ENCODE measurements at places on chromosomes 1 and 21.

- ATAC-seq = no peak
Observed at GRCh38 chr1:151135433-151136385, 10.7 kb downstream of the SEMA6C start.

DNA sequence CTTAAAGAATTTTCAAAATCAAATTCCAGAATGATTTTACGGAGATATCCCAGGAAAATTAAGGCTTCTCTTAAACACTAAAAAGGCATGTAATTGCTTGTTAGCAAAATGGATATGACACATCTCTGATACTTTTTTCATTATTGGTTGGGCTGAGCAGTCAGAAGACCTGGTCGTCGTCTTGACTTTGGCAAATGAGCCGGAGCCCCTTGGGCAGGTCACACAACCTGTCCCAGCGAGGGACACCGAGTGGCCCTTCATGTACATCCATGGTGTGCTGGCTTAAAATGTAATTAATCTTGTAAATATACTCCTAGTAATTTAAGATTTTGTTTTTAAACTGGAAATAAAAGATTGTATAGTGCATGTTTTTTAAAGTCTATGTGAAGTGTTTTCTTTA, 33.9 kb downstream of the IFNGR2 start:
- no peak for ATAC-seq

GRCh38 chr1:236044341-236044740, 20.5 kb downstream of the NID1 start:
- ATAC-seq = no peak

GRCh38 chr1:203548892-203549291, 54.9 kb downstream of the OPTC start:
- no peak for ATAC-seq

DNA sequence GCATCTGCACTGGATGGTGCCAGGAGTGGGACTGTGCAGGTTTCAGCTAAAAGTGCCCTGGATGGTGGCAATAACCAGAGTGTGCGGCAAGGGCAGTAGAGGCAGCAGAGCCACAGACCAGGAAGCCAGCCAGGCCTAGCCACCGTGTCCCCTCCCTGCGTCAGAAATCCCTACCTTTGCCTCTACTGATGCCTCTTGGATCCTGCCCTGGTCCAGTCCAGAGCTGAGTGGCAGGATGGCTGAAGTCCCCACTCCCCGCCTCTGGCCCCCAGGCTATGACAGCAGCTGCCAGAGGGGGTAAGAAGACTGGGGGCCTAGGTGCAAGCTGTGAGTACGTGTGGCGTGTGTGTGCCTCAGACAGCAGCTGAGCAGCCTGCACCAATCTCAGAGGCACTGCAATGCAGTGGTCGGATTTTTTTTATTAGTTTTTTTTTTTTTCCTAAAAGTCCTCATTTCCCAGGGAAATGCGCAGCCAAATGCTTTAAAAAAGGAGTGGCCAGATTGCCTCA, 51.9 kb downstream of the SYT2 start:
- no peak for ATAC-seq

- ATAC-seq = no peak
Observed at GRCh38 chr1:31811605-31812004, 4.2 kb downstream of the SPOCD1 start.

GRCh38 chr21:45032332-45032731, 42.0 kb upstream of the ADARB1 start:
- ATAC-seq = no peak

- peak; percentile 56 for ATAC-seq
Observed at GRCh38 chr1:211469938-211470529, 21.9 kb downstream of the RD3 start.

- no peak for ATAC-seq
Observed at GRCh38 chr1:44724296-44724954, 6.5 kb downstream of the RNU5D-1 start.

- ATAC-seq = no peak
Observed at GRCh38 chr1:10103193-10103592, 70.4 kb downstream of the UBE4B start.

- no peak for ATAC-seq
Observed at GRCh38 chr1:94020764-94021579, 100.0 kb downstream of the ABCA4 start.

- ATAC-seq = peak; percentile 65
Observed at GRCh38 chr1:67307251-67308060, at the start of gene IL12RB2. TSS of gene IL12RB2 (plus strand) at chr1:67307873. CDS start at chr1:67320369, 12,496 bp downstream.

- ATAC-seq = peak; percentile 89
Observed at GRCh38 chr1:11384170-11384554, 94.8 kb upstream of the DISP3 start.

DNA sequence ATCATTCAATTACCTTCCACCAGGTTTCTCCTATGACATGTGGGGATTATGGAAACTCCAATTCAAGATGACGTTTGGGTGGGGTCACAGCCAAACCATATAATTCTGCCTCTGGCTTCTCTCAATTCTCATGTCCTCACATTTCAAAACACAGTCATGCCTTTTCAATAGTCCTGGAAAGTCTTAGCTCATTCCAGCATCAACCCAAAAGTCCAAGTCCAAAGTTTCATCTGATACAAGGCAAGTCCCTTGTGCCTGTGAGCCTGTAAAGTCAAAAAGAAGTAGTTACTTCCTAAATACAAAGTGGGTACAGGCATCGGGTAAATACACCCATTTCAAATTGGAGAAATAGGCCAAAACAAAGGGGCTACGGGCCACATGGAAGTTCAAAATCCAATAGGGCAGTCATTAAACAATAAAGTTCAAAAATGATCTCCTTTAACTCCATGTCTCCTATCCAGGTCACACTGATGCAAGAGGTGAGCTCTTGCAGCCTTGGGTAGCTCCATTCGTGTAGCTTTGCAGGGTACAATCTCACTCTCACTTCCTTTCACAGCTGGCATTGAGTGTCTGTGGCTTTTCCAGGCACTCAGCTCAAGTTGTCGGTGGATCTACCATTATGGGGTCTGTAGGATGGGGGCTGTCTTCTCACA, 112.9 kb downstream of the FCRL5 start:
- no peak for ATAC-seq

DNA sequence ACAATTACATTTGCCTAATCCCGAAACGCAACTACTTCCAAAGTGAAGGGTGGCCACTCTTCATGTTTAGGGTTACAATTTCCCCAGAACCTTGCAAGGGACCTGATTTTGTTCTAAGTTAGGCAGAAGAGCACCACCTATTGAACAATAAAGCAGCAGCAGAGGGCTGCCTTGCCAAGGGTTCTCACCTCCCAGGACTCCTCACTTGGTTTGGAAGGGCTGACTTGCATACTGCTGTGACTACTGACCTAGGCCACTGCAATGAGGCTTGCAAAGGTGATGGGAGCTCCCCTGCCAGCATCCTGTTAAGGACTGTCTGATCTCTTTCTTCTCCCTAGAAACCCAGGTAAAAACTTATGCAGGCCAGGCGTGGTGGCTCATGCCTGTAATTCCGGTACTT, 14.2 kb downstream of the MTOR start:
- ATAC-seq = no peak

DNA sequence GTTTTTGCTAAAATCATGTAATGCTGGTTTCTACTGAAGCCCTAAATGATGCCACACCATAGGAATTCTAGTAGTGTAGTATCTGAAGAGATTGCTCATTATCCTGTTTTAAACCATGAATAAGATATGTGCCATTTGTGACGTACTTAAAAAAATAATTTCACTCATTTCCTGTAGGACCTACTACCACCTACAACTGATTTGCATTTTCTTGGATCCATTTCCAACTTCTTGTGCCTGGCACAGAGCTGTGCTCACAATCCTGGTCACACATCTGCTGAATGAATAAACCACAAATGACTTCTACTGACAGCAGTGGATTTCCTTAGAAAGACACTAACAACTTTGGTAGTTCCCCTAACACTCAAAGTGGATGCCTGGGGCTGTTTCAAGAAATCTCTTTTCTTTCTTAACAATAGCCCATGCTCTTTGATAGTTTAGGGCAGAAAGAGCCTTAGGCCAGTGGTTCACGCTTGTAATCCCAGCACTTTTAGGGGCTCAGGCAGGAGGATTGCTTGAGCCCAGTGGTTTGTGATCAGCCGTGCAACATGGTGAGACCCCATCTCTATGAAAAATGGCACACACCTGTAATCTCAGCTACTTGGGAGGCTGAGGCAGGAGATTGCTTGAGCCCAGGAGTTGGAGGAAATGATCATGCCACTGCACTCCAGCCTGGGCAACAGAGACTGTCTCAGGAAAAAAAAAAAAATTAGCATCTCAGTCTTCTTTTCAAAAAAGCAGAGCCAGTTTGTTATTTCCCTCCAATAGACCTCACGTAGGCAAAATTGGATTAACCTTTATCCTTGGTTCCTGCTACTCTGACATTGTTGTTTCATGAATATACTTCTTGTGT, 13.0 kb upstream of the BATF3 start:
- ATAC-seq = peak; percentile 89

GRCh38 chr1:1540090-1540817, at the start of gene TMEM240:
TSS of gene TMEM240 (minus strand) at chr1:1540624. CDS start at chr1:1540346, 278 bp downstream.
- peak; percentile 43 for ATAC-seq

- ATAC-seq = no peak
Observed at GRCh38 chr1:25168193-25169071, 63.9 kb downstream of the SYF2 start.

DNA sequence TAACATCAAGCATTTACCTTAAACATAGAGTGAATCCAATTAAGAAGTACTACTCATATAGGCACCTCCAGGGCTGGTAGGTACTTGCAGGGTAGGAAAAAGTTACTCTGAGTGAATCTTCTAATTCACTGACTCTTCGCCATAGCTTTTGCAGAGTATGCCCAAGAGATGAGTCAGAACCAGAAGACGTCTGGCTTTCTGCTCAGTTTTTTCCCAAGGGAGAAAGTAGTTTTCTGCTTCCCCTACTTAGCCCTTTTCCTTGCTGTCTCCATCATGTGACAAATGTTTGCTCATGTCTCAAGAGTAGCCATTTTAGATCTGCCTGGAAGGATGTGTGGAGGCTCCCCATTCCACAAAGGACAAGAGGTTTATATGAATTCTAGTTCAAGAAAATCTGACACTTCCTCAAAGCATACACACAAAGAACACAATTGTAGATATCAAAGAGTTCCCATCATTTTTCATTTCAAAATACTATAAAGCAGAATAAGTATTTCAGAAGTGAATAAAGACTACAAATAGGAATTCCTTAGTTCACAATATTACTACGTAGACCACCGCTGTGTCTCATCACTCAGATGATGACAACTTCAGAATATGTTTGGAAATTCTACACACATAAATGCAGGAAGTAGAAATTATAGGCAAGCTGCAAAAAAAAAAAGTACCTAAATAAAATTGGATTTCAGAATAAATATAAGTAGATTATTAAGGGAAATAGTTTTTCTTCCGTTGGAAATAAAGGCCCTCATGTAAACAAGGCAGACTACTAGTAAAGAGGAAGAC, 98.5 kb downstream of the ASH1L start:
- ATAC-seq = peak; percentile 67

DNA sequence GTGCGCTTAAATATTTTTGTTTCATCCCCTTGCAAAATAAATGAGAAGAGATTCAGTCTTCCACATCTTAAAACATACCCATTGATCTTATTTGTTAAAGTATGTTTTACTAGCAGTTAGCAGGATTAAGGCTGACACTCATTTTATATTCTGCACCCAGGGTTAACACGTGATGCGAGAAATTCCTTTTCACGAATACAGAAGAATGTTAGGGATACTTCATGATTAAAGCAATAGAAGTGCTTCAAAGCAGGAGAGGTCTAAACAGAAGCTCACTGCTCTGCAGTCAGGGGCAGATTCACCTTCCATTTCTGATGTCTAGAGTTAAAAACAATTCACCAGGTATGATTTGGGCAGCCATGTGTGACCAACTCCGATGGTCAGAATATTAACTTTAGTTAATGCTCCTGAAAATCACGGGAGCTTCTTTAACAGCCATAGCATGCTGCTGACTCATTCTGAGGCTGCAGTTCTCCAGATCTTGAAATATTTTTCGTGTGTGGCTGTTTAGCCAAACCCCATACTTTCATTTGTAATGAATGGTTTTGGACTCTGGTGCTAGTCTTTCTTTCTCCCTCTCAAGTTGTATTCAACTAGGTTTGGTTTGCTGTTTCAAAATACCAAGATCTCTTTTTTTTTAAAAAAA, 19.7 kb downstream of the BCAR3 start:
- no peak for ATAC-seq

- ATAC-seq = no peak
Observed at GRCh38 chr1:164777518-164777917, 218.5 kb downstream of the PBX1 start.

- no peak for ATAC-seq
Observed at GRCh38 chr1:110243146-110243545, 33.0 kb downstream of the KCNC4 start.

- ATAC-seq = no peak
Observed at GRCh38 chr1:232218955-232219865, 410.7 kb downstream of the SIPA1L2 start.

DNA sequence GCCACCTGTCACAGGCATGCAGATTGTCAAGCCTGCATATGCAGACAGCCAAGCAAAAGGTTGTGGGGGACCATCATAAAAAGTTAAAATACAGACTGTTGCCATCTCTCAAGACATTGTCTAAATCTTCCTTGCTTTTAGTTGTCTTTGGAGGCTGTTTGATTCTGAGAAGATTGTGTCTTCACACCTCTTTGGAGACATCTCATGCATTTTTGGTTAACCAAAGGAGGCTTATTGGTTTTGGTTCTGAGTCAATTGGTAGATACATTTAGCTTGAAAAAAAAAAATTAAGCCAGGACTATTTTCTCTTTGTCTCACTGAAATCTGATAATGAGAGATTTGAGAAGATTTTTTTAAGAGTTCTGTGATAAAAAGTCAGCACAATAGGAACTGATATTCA, 217.6 kb downstream of the LYPLAL1 start:
- peak; percentile 38 for ATAC-seq

DNA sequence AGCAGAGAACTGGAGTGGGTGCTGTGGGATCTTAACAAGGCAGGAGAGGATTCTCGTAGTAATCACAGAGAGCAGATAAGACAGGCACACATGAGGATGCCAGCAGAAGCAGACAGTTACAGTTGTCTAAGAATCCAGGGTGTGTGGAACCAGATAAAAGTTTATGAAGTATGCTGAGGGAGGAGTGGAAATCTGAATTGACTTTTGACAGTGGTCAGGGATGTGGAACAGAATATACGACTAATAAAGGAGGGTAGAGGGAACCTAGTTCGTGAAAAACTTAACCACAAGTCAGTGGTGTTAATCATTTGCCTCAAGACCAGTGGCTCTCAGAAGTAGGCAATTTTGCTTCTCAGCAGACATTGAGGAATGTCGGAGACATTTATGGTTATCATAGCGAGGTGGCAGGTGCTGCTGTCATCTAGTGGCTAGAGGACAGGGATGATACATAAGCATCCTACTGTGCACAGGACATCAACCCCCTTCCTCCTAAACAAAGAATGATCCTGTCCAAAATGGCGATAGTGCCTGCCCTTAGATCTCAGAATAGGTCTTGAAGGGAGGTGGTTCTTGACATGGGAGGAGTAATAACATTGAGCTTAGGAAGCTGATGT, 3.0 kb downstream of the LRRC8D start:
- ATAC-seq = no peak

DNA sequence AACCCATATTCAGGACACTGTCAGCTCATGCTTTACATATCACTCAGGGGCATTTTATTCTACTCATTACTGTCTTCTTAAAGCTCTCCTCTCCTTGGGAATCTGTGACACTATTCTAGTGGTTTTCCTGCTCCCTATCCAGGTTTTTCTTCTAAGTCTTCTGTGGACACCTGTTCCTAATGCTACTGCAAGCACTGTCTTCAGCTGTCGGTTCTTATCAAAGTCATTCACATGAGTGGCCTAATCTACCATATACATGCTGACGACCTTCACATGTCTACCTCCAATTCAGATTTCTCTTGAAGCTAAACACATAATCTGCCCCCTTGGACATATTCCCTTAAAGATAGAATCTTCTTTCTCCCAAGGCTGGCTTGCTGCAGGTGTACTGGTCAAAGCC, 39.8 kb upstream of the PRRX1 start:
- ATAC-seq = no peak

GRCh38 chr1:39154553-39155421, 49.7 kb upstream of the MACF1 start:
- peak; percentile 57 for ATAC-seq

Data from activated T-helper 17 cell treated with anti-CD3 and anti-CD28 coated beads, Interleukin-2, amount 50 U/mL, for 72 hours (primary cell).